Amniotic epithelial cell (primary cell): ENCODE measurements at places on chromosomes 2 and 18.

- no peak for DNase-seq
These were observed 11.3 kb downstream of the HNMT start for GRCh38 chr2:137975280-137976271.

DNA sequence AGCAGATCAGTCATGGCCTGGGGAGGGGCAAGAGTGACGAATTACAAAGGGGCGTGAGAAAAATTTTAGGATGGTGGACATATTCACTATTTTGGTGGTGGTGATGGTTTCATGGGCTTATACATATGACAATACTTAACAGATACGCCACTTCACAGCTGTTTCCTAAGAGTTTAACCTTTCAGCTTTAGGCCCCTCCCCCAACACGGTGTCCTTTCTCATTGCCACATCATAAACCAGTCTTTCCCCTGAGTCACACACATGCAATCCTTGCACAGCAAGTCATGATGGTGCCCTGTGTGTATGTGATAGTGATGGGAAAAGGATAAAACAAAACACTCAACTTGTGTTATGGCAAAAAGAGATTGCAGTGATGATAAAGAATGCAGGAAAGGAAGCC lies 47.6 kb upstream of the IL1R1 start:
- peak; percentile 96 for DNase-seq

- no peak for DNase-seq
These were observed 798 bp downstream of the TANC1 start for GRCh38 chr2:158969162-158969714.

GRCh38 chr2:36701918-36702317 lies 5.4 kb downstream of the VIT start:
- no peak for DNase-seq

DNA sequence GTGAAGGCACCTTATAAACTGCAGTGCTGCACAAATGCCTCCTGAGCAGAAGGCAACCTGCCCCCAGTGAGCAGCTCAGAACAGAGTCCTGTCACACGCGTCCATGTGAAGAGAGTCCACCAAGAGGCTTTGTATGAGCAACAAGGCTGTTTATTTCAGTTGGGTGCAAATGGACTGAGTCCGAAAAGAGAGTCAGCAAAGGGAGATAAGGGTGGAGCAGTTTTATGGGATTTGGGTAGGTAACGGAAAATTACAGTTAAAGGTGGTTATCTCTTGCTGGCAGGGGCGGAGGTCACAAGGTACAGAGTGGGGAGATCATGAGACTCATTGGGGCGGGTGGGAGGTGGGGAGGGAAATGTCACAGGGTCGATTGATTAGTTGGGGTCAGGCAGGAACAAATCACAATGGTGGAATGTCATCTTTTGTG lies 53.4 kb upstream of the RALBP1 start:
- no peak for DNase-seq

DNA sequence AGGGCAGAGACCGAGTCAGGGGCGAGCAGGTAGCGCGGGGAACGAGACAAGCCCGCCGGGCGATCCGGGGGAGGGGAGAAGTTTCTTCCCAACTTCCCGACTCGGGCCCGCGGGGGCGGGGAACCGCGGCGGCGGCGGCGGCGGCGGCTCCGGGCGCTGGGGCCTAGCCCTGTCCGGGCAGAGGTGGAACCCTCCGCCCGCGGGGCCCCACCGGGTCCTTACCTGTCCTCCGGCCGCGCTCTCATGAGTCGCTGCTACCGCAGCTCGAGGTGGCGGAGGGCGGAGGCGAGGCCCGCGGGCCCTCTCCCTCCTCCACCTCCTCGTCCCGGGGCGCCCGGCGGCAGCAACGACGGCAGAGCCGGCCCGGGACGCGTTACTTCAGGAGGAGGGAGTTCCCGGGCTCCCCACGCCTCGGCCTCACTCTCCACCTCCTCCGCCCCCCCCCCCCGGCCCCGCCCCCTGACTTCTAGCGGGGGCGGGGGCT lies at the start of gene YES1:
YES1 (minus strand) TSS at position 351 of the 484 bp plus-strand sequence. CDS start 55,415 bp downstream, outside the sequence.
- DNase-seq: no peak

DNA sequence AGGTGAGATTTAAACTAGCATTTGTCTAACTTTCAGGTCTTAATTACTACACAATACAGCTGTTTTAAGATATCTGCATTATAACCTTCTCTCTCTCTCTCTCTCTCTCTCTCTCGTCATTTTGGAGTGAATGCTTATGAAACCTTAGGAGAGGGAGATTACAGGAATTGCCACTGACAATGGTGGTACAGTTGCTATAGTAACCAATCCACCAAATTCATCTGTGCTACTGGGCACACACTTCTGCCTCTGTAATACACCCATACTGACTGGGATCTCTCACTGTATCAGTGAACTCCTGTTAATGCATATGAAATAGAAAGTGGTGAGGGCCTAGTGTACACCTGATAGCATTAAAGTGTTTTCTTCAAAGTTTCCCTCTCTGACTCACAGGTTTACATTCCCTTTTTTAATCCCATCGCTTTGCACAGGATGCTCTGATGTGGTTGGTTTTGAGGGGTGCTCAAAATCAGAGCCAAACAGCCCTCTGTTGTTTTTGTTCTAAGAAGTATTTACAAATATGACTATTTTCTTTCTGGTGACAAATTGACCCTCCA lies 13.1 kb downstream of the KLHL14 start:
- DNase-seq: no peak

DNA sequence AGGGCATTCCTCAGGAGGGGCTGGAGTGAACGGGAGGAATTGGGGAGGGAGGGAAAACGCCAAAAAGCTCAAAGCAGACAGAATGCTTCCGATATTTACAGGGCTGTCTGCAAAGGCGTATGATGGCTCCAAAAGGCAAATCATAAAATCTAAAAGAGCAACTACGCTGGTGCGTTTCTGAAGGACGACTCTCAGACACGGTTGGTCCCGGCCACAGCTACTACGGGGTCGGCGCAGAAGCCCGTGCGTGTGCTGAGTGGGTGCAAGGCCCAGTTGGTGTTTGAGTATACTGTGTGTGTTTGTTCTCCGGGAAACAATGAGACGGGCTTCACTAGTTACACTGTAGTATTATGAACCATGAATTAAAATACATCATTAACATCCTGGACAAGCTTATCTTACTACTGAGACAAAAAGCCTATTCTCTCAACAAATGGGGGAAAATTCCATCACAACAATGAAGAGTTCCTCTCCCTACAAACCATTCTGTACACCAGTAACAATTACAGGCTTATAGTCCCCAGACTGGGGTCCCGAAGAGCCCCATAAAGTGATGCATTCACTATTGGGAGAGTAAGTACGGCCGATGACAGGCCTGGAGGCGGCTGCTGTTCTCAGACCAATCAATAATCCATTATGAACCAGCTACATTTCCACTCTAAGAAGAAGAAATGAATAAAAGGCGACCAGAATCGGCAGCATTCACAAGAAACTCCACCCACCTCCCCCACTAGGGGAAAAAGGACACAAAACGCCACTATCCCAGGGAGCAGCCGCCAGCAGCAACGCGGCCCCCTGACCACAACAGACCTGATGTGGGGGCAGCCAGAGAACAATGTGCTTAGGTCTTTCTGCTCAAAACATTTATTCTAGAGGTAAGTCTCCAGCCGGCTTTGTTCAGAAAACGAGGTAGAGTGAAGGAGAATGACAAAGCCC lies 43.4 kb downstream of the ZNF516 start:
- no peak for DNase-seq

GRCh38 chr18:36329684-36330434 lies 32.3 kb downstream of the FHOD3 start:
- DNase-seq: no peak

DNA sequence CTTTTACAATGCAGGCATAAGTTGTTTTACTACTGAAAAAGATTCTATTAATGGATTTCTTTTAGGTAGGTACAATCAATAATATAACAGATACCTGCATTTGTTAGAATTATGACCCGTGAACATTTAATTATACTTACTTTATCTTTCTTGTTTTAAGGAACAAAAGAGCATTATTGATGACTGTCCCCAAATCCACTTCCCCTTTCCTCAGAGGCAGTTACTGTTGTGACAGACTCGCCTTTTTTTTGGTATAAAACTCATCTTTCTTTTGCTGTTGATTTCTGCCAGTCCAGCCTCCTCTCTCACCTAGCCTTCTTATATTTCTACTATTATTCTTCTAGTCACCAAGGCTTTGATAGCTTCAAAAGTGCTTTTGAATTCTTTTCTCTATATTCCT lies 12.1 kb downstream of the ACTR3 start:
- no peak for DNase-seq

- no peak for DNase-seq
These were observed 3.4 kb downstream of the FBLN7 start for GRCh38 chr2:112141626-112142007.

- DNase-seq: no peak
These were observed 19.8 kb upstream of the SUCLG1 start for GRCh38 chr2:84478867-84479266.

GRCh38 chr2:105820691-105821090 lies 76.0 kb downstream of the NCK2 start:
- DNase-seq: no peak

- no peak for DNase-seq
These were observed 177.0 kb downstream of the CTIF start for GRCh38 chr18:48715711-48716361.

- DNase-seq: no peak
These were observed 11.0 kb upstream of the CATIP start for GRCh38 chr2:218345491-218346236.

DNA sequence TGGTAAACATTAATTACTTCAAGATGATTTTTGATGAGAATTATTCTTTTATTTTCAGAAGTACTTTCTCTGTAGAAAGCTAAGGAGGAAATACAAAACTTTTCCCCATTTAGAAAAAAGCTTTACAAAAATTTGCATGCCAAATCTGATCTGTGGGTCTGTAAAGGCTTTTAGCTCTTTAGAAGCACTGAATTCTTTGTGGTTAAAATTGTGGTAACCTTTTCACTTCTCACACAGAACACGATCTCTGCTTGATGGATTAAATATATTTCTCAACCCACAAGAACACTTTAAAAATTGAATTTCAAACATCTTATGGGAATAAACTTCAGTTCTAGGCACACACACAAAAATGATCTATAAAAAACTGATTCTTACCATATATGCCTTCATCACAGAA lies 63.7 kb downstream of the VIL1 start:
- DNase-seq: peak; percentile 51

DNA sequence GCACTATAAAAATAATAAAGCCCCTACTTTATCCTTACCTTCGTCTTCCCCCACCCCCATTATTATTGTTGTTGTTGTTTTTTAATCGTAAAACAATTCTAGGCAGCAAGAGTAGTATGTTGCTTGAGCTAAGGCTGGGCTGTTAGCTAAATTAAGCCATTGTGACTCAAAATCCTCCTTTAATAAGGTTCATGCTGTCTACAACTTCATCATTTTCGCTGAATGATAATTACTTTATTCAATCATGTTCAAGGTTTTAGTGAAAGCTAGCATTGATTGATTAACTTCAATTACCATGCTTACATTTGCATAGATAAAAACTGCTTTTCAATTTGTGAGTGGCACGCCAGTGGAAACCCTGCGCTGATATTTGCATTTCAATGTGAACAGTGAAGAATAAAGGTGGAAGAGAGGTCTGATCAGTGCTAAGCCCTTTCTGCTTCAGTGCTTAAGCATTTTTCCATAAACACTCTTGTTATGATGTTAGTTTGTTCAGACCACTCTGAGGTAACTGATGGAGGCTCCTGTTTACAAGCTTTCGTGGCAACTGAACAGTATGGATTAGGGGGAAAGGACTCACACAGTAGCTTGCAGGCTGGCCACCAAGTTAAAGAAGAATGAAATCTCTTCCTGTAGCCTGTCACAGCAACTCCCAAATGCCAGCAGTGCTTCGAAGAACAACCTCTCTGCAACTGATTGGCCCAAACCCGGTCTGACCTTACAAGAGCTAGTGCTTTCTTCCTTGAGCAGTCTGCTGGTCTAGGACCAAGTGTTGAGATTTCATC lies 156.8 kb downstream of the GPD2 start:
- no peak for DNase-seq

- no peak for DNase-seq
These were observed 13.0 kb upstream of the ARHGAP25 start for GRCh38 chr2:68721482-68722101.

- DNase-seq: no peak
These were observed 279.7 kb downstream of the NRXN1 start for GRCh38 chr2:50752237-50752636.

DNA sequence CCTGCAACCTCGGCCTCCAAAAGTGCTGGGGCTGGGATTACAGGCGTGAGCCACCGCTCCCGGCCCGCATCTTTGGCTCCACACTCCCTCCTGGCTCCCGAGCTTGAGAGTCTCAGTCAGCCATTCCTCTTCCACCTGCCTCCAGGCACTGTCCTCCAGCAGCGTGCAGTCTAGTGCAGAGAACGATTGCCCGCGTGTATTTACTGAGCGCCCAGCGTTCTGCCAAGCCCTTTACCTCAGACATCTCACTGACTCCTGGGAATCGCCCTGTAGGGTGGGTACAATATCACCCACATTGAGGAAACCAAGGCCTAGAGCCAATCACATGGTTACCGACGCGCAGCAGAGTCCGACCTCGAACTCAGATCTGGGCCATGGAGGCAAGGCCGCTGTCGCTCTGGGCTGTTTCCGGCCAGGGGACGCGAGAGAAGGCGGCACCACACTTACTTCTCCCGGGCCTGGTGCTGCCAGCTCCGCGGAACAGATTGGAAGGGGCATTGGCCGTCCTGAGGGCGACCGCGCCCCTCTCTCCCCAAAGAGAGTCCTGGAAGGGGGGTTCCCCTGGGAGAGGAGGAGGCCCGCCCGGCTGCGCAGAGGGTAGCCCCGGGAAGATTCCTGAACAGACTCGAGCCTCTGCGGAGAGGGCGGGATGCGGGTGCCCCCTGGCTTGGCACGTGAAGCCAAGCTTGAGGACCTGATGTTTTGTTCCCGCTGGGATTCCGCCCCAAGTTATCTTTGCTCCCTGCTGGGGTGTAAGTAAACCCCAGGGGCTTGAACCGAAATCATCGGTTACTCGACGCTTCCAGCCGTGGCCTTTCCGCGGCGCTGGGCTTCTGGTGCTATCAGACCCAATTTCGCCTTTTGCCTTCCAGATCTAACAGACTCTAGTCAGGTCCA lies 5.2 kb upstream of the DLX2 start:
- DNase-seq: no peak

DNA sequence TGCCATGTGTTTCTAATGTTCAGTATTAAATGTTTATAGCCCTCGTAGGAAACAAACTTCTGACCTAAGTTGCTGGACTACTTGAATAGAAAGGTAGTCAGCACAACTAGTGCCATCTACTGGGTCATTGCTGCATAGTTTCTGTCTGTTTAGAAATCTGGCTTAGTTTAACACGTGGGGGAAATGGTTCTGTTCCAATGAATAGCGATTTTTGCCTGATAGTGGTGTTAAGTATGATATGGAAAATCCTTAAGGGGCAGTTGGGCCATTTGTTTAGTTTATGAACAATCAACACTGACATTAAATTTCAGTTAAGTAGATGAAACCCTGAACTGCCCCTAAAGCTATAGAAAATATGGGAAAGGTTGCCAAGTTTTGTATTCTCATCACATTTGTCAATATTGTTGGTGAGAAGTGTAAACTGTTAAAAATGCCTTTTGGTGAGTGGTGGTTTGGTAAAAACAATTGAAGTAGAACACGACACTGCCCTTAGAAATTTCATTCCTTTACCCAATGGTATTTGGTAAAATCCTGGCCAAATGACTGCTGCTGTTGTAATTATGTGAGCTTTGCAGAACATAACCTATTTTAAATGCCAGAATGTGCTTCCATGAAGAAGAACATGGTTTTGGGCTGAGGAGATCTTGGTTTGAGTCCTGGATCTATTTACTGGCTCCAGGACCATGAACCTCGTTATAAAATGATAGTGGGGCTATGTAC lies 13.2 kb downstream of the NABP1 start:
- DNase-seq: peak; percentile 86

- DNase-seq: peak; percentile 93
These were observed 116.9 kb downstream of the TPGS2 start for GRCh38 chr18:36711813-36712444.
